ENCODE measurements at places on chromosomes 7 and 10.
A peak's percentile ranks its signal among the peaks of the same experiment; 100 is the strongest.

DNA sequence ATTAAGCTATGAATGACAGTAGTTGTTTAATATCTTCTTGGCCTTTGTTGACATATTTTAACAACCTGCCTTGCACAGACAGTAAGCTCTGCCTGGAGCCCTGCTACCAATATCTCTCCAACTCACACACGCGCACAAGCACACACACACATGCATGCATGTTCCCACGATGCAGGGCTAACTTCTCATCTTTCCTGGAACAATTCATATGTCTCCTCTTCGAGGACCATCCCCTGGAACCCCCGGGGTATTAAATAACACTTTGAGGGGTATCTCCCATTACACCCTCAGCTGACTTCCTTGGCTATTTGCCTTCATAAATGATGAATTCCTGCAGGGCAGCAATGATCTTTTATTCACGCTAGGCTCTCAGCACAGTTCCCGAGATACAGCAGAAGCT, 258.0 kb downstream of the TRIL start:
- DNase-seq: no peak

- DNase-seq: no peak
Observed at GRCh38 chr7:34227525-34227924, 322.2 kb downstream of the BMPER start.

- DNase-seq: peak; percentile 17
Observed at GRCh38 chr7:38934536-38934935, 25.5 kb upstream of the VPS41 start.

DNA sequence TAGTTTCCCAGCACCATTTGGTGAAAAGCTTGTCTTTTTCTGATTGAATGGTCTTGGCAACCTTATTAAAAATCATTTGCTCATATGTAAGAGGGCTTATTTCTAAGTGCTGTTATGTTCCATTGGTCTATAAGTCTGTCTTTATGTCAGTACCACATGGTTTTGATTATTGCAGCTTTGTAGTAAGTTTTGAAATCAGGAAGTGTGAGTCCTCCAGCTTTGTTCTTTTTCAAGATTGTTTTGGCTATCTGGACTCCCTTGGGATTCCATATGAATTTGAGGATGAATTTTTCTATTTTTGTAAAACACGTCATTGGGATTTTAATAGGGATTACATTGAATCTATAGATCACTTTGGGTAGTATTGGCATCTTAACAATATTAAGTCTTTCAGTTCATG, 5.4 kb downstream of the KIF11 start:
- DNase-seq: no peak

GRCh38 chr7:22867003-22867402, 44.4 kb upstream of the TOMM7 start:
- no peak for DNase-seq

- peak; percentile 70 for DNase-seq
Observed at GRCh38 chr7:112056409-112056808, 149.8 kb downstream of the DOCK4 start.

GRCh38 chr10:113441220-113441619, 111.6 kb upstream of the HABP2 start:
- DNase-seq: peak; percentile 11

DNA sequence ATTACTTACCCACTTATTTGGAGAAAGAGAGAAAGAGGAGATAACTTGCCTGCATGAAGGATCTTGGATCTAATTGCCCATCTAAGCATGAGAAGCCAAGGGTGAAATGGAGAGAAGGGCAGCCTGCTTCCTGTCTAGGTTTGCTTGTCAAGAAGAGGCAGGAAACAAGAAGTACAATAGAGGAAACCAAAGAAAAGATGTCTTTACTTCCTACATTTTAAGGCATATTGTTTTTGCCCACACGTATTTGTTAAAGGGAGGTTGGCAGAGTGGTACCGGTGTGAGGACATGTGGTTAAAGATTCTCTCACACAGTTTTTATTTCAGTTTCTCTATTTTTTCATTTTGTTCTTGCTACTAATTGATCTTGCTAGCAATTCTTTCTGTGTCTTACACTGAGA, 6.0 kb upstream of the TAS2R38 start:
- DNase-seq: no peak

DNA sequence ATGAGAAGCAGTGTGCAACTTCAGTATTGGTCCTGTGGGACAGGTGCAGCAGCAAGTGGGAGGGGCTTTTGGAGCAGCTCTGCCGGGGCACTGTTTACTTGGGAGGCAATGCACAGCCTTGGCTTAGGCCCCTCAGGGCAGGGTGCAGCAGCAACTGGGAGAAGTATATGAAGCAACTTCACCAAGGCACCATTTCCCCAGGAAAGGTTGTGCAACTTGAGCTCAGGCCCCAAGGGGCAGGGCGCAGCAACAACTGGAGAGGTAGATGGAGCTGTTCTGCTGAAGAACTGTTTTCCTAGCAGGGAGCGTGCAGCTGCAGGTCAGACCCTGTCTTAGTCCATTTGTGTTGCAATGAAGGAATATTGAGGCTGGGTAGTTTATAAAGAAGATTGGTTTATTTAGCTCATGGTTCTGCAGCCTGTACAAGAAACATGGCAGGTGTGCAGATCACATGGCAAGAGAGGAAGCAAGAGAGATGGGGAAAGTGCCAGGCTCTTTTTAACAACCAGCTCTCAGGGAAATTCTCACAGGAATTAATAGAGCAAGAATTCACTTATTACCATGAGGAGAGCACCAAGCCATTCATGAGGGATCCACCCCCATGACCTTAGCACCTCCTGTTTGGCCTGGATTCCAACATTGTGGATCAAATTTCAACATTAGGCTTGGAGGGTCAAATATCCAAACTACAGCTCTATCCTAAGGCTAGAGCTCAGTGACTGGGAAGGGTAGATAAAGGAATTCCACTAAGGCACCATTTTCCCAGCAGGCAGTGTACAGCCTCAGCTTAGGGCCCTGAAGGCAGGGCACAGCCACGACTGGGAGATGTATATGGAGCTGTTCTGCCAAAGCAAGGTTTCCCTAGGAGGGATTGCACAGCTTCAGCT, 10.9 kb downstream of the GPR141 start:
- no peak for DNase-seq

DNA sequence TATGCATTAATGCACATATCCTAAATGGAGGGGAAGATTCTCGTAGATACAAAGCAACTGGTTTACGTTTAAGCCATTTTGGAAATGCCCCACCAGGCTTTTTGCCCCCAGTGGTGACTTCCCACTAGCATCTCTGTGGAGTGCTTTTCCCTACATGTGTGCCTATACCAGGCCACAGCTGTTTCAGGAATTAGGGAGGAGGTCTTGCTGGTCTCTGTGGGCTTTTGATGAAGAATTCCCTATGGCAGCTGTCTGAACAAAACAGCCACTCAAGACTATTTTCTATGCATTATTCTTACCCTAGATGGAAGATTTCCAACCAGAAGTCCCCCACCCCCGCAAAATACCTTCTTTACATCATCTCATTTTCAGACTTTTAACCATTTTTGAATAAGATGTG, 52.0 kb upstream of the NMT2 start:
- DNase-seq: no peak

DNA sequence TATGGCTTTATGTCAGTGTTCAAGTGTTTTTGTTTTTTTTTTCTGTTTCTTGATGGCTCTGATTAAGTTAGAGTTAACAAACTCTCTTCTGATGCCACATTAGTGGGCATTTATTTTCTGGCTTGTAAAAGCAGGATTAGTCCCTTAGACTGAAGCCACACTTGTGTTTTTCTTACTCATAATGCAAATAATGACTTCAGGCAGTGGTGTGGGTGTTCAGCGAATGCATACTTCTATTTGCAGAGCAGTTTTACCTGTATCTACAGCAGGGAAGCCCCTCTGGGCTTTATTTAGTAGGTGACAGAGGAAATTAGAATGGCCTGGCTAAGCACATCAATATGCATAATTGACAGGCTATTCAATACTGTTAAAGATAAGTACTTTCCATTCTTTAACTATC, 79.9 kb downstream of the CNNM2 start:
- DNase-seq: no peak

- DNase-seq: no peak
Observed at GRCh38 chr7:158802535-158803366, 26.6 kb downstream of the ESYT2 start.

Data from WERI-Rb-1 (cell line).